ENCODE measurements at places on chromosomes 11 and 22.

GRCh38 chr11:90822996-90823395 is 600.1 kb upstream of the CHORDC1 start:
- DNase-seq: no peak

DNA sequence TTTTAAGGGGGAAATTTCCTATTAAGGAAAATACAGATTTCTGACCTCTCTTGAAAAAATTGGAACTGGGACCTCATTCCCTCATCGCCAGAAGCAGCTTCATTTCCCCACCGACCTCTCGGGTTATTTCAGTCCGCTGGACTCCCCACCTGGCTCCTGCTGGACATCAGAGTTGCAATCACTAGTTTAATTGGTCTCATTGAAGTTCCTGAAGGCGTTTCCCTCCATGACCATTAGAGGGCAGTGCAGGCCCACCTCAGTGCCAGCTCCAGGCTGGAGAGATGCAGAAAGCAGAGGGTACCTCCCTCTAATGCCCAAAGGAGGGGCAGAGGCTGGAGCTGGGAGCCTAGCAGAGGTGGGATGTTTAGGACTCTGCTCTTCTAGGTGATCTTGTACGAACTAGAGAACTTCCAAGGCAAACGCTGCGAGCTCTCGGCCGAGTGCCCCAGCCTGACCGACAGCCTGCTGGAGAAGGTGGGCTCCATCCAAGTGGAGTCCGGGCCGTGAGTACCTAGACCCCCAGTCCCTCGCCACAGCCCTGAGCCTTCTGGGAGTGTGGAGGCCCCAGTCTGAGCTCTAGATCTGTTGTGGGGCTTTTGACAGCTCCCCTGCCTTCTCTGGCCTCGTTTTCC is 2.7 kb downstream of the CRYBB3 start:
- DNase-seq: no peak

DNA sequence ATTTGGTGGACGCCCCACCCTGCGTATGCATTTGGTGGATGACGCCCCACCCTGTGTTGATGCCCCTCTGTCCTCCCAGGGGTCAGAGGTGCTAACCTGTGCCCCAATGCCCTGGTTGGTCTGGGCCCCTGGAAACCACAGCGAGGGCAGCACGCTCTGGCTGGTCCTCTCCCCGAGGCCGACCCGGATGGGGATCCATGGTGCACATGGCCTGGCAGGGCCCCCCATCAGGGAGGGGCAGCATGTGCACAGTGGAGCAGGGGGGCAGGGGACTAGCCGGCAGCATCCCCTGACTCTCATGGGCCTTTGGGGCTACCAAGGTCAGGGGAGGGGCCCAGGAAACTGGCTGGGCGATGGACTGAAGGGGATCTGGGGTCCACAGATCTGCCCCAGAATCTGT is 7.6 kb upstream of the MUC5AC start:
- no peak for DNase-seq

DNA sequence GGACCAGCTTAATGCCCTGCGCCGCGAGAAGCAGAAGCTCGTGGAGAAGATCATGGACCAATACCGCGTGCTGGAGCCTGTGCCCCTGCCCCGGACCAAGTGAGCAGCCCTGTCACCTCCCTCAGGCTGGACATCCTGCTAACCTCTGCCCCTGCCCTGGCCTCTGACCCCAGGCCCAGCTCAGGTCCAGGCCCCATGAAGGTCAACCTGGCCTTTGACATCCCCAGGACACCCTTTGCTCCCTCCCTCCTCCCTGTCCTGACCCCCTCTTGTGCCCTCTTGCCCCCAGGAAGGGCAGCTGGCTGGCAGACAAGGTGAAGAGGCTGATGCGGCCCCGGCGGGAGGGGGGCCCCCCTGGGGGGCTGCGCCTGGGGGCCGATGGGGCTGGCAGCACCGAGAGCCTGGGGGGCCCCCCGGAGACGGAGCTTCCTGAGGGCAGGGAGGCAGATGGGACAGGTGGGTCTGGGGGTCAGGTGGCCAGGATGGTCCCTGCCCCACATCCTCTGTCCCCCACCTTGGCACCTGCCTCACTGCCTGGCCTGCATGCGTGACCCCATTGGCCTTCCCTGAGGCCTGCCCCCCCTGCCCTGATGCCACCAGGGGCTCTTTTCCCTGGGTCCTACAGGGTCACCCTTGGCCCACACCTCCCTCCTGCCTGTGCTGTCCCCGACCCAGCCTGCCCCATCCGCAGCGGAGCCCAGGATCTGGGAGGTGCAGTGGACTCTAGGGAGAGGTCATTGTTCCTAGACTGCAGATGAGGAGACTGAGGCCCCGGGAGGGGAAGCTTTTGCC is 5.1 kb upstream of the RPS6KA4 start:
- DNase-seq: no peak

DNA sequence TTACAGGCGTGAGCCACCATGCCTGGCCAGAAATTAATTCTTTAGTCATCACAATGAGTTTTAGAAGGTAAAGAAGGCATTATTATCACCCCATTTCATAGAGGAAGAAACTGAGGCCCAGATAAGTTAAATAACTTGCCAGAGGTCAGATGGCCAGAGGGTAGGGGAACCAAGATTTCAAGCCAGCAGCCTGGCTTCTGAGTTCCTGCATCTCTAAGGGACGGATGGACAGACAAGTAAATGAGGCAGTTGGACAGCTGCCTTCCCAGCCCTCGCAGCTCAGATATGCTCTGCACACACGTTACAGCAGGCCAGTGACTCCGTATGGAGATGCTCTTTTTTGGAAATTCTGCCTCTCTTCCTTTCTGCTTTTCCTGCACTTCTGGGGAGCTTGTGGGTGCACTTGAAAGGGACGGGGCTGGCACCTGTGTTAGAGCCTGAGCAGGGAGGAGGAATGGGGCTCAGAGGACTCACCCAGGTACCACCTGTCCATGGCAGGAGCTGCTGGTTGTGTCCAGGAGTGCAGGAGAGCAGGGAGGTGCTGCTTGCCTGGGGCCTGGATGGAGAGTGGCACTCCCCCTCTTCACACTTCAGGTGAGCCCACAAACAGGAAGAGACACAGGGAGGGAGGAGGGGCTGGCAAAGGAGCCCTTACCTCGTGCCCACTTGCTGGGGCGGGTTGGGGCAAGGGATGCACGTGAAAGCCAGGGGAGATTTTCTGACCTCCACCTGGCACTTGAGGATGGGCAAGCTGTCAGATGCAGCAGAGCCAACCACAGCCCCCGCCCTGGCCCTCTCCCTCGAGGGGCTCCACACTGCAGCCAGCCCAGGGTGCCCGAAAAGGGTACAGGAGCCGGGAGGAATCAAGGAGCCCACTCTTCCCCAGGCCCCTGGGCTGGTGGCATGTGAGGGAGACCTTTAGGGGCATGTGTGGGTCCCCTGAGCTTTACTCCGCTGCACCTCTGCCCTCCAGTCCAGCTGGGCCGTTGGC is 3.3 kb upstream of the FXYD2 start:
- DNase-seq: no peak

- DNase-seq: no peak
Observed at GRCh38 chr11:130710497-130711012, 205.7 kb downstream of the SNX19 start.

DNA sequence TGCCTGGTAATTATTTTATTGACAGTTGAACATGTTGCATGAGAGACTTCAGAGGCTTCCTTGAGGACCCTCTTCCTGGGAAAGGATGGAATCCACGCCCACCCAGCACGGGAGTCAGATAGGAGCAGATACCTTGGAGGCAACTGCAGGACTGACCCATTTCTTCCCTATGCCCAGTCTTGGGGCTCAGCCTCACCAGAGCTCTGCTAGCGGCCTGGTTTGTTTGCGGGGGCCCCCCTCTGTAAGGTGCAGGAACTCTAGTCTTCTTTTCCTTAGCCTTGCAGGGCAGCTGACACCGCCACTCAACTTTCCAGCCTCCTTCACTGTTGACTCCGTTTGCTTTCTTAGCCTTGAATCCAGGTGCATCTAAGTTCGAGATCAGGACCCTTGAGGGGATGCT is 1032.8 kb downstream of the BRD1 start:
- no peak for DNase-seq

GRCh38 chr11:567629-568292 is 7.0 kb downstream of the RASSF7 start:
- no peak for DNase-seq

DNA sequence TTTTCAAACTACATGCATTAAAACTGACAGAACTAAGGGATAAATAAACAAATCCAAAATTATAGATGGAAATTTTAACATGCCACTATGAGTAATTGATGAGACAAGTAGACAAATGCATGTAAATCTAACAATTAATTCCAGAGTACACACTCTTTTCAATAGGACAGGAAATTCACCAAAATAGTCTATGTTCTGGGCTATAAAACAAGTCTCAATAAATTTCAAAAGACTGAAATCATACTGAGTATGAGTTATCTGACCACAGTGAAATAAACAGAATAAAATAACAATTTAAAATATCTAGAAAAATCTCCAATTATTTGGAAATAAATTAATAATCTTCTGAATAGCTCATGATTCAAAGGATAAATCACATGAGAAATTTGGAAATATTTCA is 38.5 kb upstream of the ME3 start:
- DNase-seq: no peak

- DNase-seq: no peak
Observed at GRCh38 chr22:33850724-33851123, 69.6 kb downstream of the LARGE1 start.

DNA sequence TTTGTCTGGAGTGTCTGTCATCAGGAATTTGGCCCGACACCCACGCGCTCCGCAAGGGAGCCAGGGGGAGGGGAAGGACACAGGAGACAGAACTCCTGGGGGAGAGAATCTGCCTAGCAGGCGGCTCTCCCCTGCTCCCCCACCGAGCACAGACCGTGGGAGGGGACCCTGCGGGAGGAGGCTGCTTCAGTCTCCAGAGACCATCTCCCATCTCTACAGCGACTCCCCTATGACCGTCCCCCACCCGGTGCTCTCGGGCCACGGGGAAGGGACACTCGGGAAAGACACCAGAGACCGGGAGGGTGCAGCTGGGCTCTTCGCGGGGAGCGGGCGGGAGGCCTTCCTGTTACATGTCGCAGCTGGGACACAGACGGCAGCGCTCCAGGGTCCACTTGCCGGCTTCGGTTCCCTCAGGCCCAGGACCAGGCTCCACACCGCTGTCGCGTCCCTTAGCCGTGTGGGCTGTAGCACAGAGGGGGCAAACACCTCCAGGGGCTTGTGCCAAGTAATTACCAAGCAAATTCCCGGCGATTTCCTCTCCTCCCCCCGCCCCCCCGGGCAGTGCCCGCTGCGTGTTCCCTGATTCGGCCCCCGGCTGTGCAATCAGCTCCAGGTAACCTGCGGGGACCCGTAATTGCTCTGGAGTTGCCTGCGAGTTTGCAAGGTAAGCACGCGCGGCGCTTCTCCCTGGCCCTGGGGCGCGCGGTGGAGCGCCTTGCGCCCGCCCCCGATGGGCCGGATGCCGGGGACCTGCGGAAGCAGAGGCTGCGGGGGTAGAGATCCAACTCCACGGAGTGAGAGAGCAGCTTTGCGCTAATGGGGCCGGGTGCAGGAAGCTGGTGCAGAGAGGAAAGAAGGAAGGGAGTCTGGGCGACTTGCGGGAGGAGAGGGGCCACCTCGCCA is 155.1 kb upstream of the CADM1 start:
- no peak for DNase-seq

Measured in activated gamma-delta T cell (primary cell).